ENCODE measurements at places on chromosomes 7 and 10.

DNA sequence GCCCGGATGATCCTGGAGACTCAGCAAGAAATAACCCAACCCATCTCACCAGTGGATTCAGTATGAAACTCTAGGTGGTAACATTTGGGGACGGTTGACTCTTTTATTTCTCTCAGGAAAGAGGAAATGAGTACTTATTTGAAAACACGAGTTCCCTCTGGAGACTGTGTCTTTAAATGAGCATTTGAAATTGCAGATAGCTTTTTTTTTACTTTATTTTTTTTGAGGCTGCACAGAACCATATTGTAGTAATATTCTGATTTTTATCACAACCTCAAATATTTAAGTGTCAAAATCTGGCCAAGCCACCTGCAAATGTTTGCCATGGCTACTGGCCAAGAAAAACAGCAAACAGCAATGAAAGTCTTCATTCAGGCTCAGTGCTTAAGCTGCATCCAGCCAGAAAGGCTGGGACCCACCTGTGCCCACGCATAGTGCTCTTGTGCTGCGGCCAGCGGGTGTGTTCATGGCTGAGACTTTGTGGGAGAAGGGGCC, 160.8 kb downstream of the CREB5 start:
- DNase-seq, result no peak

DNA sequence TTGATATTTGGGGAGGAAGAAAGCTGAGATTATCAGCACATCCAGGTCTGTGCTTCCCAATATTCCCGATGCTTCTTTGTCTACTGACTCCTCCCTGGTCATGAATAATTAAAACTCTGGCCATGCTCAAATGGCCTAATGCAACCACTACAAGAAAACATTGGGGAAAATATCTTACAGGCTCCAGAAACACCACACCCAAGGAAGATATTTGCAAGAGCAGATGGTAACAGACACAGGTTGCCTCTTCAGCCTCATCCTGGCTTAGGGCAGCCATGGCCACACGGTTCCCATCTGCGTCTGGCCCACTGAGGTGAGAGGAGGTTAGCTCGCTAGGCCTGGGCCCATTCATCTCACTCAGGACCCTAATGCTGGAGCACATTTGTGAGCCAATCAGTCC, 108.4 kb upstream of the SDK1 start:
- DNase-seq, result no peak

DNA sequence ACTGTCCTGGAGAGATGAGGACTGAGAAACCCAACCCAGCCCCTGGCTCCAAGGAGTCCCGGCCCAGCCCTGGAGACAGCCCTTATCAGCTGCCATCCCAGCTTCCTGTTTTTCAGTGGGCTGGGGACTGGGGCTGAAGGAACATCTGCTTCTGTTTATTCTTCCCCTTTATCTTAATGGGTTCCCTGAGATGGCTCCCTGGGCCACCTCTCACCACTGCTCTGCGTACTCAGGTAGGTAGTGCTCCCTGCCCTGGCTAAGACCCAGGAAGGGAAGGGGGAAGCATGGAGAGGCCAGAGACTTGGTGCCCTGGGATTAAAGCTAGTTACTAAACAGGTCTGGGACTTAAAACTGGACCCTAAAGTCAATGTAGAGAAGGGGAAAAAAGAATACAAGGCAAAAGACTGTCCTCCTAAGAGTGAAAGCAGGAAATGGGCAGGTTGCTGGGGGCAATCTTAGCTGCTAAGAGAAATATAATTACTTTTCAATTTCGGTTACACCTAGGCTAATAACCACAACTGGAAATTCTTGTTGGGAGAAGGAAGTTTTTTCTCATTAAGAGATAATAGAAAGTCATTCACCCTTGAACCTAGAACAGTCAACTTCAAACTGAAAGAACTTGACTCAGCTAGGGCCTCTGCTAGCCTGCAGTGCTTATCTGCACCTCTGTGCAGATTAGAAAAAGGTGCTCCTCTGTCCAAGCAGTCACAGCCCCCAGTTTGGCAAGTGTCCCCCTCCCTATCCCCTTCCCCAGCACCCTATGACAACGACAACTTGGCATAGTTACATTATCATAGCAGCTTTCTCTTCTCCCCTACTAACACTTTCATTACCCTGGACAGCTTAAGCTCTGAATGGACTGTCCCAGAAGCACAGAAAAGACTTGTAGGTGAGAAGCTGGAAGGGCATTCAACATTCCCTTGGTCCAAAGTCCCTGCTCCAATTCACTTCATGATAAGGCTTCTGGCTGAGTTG, 65.6 kb upstream of the KDM7A start:
- no peak for DNase-seq

- no peak for DNase-seq
These were observed 203.7 kb upstream of the IMMP2L start for GRCh38 chr7:111765751-111766643.

DNA sequence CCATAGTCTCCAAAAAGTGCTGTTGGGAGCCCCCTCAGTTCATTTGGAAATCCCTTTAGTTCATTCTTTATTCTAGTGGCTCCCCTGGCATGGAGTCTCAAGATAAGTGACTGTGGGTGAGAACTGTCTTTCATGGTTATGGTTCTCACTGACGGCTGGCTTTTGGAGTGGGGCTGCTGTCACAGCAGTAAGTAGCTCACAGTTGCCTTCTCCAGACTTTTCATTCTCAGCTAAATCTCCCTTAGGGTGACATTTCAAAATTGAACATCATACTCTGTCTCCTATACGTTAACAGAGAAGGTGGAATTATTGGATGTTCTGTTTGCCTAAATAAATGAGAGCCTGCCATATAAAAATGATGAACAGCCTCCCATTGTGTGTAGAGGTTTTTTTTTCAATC, 58.7 kb downstream of the PLPP4 start:
- no peak for DNase-seq

DNA sequence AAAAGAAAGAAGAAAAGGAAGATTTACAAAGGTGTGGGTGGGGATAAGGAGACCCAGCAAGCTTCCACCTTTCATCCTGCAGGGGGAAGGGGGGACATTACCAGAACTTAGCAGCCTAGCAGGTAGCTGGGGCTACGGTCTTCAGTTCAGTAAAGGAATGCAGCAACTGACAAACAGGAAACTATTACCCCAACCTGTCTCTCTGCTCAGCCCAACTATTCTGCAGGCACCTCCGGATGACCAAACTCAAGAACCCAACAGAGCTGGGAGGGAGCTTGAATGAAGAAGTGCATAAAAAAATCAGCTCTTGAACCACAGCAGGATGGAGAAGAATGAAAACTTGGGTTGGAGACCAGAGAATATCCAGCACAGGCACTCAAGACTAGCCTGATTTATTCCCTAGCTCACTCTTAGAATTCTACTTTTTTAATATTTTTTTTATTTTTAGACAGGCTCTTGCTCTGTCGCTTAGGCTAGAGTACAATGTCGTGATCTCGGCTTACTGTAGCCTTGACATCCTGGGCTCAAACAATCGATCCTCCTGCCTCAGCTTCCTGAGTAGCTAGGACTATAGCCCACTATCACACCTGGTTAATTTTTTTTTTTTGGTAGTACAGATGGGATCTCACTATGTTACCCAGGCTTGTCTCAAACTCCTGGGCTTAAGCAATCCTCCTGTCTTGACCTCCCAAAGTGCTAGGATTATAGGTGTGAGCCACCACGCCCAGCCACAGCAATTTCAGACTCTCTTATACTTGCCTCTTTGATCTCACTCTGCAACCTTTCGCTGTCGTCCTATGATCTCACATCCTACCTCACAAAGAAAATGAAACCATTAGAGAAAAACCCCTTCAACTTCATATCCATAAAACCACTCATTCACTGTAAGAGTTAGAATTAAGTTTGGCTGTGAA, 18.5 kb upstream of the C10orf67 start:
- peak; percentile 37 for DNase-seq

- no peak for DNase-seq
These were observed 76.0 kb downstream of the ATXN7L1 start for GRCh38 chr7:105800442-105800841.

- no peak for DNase-seq
These were observed 161.7 kb upstream of the HPS1 start for GRCh38 chr10:98608411-98608810.

DNA sequence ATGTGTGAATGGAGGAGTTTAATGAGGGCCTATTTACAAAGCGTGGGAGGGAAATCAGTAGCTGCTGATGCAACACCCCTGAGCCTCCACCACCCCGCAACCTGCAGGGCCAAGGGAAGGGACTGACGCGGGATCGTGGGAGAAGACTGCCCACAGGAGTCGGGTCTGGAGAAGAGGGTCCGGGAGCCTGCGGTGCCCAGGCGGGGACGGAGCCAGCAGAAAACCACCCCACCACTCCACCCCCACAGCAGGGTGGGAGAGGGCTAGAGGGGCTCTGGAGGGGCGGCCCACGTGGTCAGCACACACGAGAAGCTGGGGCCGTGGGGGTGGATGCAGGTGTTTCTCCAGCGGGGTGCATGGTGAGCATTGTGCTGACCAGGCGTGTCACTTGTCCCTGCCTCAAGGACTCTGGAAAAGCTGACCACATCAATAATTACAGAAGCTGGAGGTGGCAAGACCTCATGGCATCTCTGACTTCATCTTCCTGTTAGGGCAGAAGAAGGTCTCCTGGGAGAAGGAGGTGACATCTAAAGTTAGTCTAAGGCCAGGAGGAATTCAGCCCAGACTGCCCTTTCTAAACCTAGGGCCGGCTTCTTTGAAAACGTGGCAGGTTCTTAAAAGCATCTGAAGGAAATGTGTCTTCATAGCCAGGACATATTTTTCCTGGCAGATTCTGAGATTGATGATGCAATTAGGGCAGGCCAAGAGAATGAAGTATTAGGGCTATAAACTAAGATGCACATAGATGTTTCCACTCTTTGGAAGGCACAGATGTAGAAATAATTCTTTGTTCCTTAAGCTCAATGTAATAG, 150.9 kb downstream of the RGS10 start:
- no peak for DNase-seq

DNA sequence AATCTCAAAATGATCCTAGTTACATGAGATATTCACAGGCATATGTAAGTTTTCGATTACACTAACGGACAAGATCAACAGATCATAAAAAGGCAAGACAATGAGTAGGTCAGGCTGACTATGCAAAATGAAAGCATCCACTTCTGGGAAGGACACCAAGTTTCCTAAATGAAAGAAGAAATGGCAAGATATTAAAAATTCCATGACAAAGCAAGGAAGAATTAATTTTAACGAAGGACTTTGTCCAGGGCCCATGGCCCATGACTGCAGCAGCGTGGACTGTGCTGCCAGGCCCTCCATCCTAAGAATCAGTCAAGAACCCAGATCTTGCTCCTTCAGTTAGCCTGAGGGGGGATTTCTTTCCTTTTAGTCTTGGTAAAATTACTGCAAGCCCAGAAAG, 182.4 kb upstream of the FRMD4A start:
- DNase-seq, result no peak

GRCh38 chr7:114405427-114405826, 9.2 kb upstream of the FOXP2 start:
- no peak for DNase-seq

DNA sequence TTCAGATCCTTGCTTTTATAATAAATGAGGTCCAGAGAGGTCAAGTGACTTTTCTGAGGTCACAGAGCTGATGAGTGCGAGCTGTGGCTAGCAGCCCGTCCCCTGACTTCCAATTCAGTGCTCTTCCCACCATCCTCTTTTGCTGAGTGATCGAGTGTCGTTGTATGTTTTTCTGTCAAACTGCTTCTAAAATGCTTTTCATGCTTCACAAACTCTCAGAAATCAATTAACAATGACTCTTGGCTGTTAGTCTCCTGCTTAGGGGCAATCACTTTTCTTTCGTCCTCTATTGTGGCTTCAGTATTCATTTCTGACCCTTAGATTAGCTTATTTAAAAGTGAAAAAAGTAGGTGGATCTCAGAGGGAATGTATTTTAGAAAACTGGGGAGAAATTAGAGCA, 423.7 kb downstream of the DPP6 start:
- no peak for DNase-seq

DNA sequence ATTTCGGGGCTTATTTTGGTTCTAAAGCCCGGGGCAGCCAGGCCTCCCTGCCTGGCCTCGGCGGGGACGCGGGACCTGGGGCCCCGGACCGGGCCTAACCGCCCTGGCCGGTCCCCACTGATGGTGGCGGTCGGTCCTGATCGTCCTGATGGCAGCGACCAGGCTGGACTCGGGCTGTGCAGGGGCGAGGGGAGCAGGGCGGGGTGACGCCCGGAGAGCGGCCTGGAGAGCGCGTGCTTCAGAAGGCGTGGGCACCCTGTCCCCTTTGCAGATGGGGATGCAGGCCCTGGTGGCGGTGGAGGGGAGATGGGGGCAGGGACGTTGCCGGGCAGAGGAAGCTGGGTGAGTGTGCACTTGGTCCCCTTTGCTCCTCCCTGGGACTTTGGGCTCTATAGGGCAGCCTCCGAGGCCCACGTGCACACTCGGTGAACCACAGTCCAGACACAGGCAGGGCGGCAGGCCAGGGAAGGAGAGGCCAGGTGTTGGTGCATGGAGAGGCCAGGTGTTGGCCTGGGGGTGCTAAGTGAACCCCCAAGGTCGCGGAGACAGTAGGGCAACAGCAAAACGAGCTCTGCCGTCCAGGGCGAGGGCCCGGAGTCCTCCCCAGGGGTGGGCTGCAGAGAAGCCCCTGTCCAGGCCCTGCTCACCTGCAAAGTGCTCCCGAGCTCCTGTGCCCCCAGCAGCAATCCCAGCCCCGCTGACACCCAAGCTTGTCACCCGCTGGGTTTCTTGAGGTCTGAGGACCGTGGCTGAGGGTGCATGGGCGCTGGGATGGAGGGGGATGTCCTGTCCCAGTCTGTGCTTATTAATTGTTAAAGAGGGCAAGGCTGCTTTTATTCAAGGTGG, 42.4 kb upstream of the FAM20C start:
- DNase-seq, result peak; percentile 28

- peak; percentile 52 for DNase-seq
These were observed at the start of gene ACTL6B for GRCh38 chr7:100655908-100656674. Gene ACTL6B, minus strand, starts transcription at chr7:100656448. Its CDS starts 94 bp downstream, at chr7:100656354.

DNA sequence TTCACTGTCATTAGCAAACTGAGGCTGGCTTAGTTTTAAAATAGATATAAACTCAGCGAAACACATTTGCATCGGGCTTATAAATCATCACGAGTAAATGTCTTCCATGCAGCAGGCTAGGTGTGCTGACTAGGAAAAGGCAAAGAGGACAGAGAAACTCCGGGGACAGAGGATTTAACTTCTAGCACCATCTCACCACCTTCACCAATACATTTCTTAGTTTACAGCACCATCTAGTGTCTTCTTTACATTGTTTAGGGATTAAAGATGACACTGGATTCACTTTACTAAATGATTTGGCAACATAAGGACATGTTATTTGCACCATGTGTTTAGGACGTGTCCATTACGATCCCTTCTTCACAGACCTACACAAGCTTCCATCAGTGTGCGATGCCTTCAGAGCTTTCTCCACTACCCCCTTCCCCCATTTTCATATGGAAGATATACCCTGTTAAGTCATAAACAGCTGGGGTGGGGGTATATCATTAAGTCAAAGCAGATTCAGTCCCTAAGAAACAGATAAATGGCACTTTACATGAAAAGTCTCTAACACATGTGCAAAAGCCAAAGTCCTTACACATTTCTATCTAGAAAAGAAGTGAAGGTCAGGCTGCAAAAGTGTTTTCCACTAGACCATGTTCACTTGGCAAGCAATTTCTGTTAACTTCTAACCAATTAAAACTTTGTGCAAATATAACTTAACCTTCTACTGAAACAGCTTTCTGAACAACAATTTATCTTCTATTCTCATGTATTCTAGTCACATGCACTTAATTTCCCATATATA, 103.3 kb downstream of the GRB10 start:
- DNase-seq, result no peak
